ENCODE measurements at places on chromosomes 3 and 15. TPM values are rescaled to one million over a fixed set of nuclear protein-coding genes. Genes with fewer than 3 reads are reported as not detected.

Gene SUSD5
- 0.82 TPM for total RNA-seq

GRCh38 chr15:32869776-32870175 is 152.0 kb downstream of the GREM1 start:
- DNase-seq = no peak

Gene TEX55
- total RNA-seq = not detected

Gene HHLA2
- total RNA-seq = not detected

GRCh38 chr3:130258532-130258952 is 86.9 kb upstream of the COL6A5 start:
- DNase-seq = peak; percentile 36

GRCh38 chr3:46565607-46566039 is 479 bp downstream of the LRRC2 start:
- peak; percentile 34 for DNase-seq

DNA sequence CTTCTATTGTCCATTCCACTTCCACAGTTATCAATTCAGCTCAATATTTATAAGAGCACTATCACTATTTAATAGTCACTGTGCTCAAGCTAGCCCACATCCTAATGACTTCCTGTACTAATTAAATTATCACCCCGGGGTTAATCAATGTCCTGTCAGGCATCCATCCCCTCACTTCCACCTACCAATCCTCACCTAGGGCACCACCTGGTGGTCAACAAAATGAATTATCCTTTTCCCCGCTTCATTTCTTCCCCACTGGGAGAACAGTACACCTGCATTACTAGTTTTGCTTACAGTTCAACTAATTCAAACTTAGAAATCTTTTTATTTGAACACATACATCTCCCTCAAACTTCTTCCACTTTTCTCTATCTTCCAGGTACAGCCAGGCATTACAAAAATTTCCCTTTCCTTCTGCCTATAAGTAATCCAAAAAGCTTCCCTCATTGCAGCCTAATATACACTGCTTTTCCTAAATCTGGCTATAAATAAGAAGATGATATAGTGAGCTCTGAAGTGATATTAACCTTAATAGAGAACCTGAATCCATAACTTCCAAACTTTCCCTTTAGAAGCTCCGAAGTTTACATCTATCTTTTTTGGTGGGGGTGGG is 68.5 kb downstream of the TMCC1 start:
- peak; percentile 29 for DNase-seq

- no peak for DNase-seq
Measured at GRCh38 chr15:28271697-28272260, 50.2 kb downstream of the HERC2 start.

Gene ACKR4
- 3.7 TPM for total RNA-seq

DNA sequence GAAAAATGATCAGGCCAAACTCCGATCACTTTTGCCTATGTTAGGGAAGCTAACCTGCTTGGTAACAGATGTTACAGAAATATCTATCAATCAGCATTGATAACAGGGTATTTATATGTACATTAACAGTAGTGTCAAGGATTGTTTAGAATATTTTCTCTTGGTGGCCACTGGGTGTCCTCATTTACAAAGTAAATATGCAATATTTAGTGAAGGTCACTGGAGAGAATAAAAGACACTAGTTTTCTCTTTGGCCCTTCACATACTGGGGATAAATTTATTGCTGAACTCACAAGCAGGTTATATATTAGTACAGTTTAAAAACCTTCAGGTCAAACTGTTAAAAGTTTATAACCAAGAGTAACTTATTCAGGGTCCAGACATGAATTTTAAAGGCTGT is 69.0 kb downstream of the TIGIT start:
- DNase-seq = no peak

- no peak for DNase-seq
Measured at GRCh38 chr3:51257870-51258269, 127.2 kb upstream of the MANF start.

Gene SIDT1
- 0.79 TPM for total RNA-seq

DNA sequence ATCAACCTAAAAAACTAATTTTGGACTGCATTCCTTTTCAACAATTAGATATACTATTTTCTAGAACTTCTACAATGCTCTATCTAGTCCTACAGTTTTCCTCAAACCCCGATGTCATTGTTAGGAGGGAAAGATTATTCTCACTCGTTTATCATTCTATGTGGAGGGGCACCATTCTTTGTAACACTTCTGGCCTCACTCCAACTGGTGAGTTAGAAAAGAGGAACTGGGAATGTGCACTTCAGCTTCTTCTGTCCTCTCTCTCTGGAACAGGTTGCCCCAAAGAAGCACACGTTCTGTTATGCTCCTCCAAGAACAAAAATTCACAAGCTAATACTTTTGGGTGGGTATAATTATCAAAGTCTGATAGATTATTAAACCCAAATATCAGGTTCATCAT is 137.9 kb downstream of the UACA start:
- no peak for DNase-seq
